ENCODE measurements at places on chromosomes 2 and 18.

- no peak for DNase-seq
Measured at GRCh38 chr2:69580486-69580885, 63.1 kb downstream of the AAK1 start.

DNA sequence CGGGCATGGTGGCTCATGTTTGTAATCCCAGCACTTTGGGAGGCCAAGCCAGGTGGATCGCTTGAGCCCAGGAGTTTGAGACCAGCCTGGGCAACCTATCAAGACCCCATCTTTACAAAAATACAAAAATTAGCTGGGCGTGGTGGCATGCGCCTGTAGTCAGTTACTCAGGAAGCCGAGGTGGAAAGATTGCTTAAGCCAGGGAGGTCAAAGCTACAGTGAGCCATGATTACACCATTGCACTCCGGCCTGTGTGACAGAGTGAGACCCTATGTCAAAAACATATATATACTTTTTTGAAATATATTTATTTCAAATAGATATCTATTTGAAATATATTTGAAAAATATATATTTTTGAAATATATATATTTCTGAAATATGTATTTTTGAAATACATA lies 10.9 kb downstream of the OSBPL1A start:
- DNase-seq, result no peak

- no peak for DNase-seq
Measured at GRCh38 chr2:217801115-217801531, 201.7 kb downstream of the TNS1 start.

GRCh38 chr2:86036669-86037138 lies 69.0 kb downstream of the POLR1A start:
- DNase-seq, result no peak

DNA sequence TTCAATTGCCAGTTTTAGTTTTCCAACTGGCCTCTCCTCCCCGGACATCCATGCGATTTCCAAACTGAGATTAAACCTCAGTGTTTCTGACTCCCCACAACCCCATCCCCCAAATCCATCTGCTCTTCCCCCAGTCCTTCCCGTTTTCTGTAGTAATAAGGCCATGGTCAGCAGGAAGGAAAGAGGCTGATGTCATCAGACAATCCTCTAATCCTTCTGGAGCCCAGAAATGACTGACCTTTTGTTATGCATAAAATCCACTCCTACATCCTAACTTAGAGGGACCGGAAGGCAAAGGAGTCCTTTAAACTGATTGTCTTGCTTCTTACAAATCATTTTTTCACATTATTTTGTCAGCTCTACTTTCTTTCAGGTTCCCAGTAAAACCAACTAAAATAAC lies 155.8 kb downstream of the INO80D start:
- no peak for DNase-seq

All from LNCaP clone FGC (cell line).